ENCODE measurements at places on chromosomes 5 and 9. TPM values are rescaled to one million over a fixed set of nuclear protein-coding genes. Genes with fewer than 3 reads are reported as not detected.

ENTREP1 gene
- total RNA-seq, result 3.0 TPM

TIGD6 gene
- total RNA-seq, result 5.6 TPM

CCDC171 gene
- 8.8 TPM for total RNA-seq

PITX1 gene
- 0.33 TPM for total RNA-seq

FAM174A gene
- 22.3 TPM for total RNA-seq

SHC3 gene
- total RNA-seq, result 6.7 TPM

TXNDC8 gene
- total RNA-seq, result not detected

- no peaks in the 10 kb centered on the region for H3K27me3 ChIP-seq
- no peaks in the 10 kb centered on the region for H3K36me3 ChIP-seq
- DNase-seq, result no peak
- no peak overlapping the region for H3K27ac ChIP-seq
- no peaks in the 10 kb centered on the region for H3K4me1 ChIP-seq
These were observed 16.8 kb upstream of the PCSK5 start for GRCh38 chr9:75873712-75874111.

GRCh38 chr9:129172816-129173215 lies 5.2 kb downstream of the IER5L start:
- no peaks in the 10 kb centered on the region for H3K27me3 ChIP-seq
- peaks cover 4% of the 10 kb centered on the region for H3K4me1 ChIP-seq
- H3K4me3 ChIP-seq, result no peak overlapping the region
- no peak for DNase-seq
- H3K36me3 ChIP-seq, result no peaks in the 10 kb centered on the region

GRCh38 chr5:89313804-89314588 lies 431.0 kb upstream of the MEF2C start:
- H3K27me3 ChIP-seq, result no peaks in the 10 kb centered on the region
- no peak for DNase-seq
- no peak overlapping the region for H3K27ac ChIP-seq

DNA sequence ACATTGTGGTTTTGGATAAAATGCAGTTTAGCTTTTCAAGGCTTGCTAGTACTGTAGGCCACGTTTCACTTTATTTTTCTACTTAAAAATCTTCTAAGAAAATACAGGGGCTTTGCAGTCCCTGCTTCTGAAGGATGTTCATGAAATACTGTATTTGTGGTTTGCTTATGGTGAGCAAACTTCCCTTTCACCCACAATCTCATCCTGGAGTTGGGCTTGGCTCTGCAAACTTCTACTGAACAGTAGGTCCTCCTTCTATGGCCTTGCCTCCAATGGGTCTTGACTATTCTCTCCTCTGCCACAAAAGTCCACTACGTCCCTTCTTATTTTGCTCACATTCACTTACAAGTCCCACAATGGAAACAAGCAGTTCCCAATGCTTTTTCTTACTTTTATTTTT lies 502.7 kb upstream of the KLF4 start:
- no peak overlapping the region for H3K4me3 ChIP-seq
- DNase-seq, result no peak
- no peaks in the 10 kb centered on the region for H3K4me1 ChIP-seq
- no peaks in the 10 kb centered on the region for H3K27me3 ChIP-seq
- no peaks in the 10 kb centered on the region for H3K36me3 ChIP-seq

- DNase-seq, result no peak
- H3K4me1 ChIP-seq, result no peaks in the 10 kb centered on the region
- H3K27ac ChIP-seq, result peak overlapping the region; percentile 87
These were observed 1.2 kb upstream of the MEGF9 start for GRCh38 chr9:120715389-120715924.

DNA sequence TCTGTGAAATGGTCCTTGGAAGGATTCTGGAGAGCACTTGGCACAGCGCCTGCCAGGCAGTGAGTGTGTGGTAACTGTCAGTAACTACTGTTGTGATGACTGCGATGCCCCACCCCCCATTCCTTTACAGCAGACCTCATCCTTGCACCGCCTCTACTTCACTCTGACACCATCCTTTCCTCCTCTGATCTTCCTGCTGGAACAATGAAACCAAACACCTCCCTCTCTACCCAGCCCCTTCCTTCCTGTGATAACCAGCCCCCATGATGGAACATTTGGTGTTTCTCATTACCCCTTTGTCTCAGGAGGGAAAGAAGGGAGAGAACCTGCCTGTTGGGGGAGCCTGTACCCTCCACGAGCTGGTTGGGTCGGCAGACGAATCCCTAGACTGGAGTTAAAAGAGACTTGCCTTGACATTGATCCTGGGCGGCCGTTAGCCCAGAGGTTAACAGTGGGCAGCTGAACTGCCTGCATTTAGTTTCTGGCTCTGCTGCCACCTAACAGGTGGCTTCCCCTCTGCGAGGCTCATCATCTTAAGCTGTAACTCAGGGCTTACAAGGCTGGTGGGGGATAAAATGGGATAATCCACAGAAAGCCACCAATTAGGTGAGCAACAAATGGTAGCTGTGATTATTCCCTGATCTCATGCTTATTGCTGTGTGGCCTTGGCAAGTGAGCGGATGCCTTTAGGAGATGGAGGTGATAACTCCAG lies 34.2 kb upstream of the GRPEL2 start:
- H3K27me3 ChIP-seq, result no peaks in the 10 kb centered on the region
- no peak overlapping the region for H3K27ac ChIP-seq
- no peak for DNase-seq
- no peak overlapping the region for H3K4me3 ChIP-seq
- no peaks in the 10 kb centered on the region for H3K36me3 ChIP-seq
- H3K4me1 ChIP-seq, result no peaks in the 10 kb centered on the region

- H3K4me1 ChIP-seq, result no peaks in the 10 kb centered on the region
- no peak overlapping the region for H3K4me3 ChIP-seq
- no peak for DNase-seq
- no peak overlapping the region for H3K27ac ChIP-seq
- H3K27me3 ChIP-seq, result no peaks in the 10 kb centered on the region
- H3K36me3 ChIP-seq, result no peaks in the 10 kb centered on the region
These were observed 53.7 kb downstream of the G3BP1 start for GRCh38 chr5:151825445-151825844.

DNA sequence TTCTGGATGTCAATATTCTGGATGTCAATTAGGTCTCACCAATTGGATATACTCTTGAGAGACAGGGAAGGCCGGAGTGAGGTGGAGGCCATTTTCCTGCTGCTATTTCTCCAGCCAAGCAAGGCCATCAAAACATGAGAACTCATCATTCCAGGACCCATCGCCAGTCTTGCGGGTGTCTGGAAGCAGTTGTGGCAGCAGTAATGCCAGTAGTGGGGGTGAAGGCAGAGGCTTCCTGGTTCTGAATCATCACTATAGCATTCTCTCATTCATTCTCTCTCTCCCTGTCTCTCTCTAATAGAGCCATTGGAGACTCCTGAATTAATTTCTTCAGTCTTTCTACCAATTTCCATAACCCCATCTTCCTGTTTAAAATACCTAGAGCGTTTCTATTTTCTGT lies 71.8 kb downstream of the EGFLAM start:
- H3K4me1 ChIP-seq, result no peaks in the 10 kb centered on the region
- no peak overlapping the region for H3K4me3 ChIP-seq
- no peaks in the 10 kb centered on the region for H3K27me3 ChIP-seq
- DNase-seq, result no peak
- H3K27ac ChIP-seq, result no peak overlapping the region

GRCh38 chr5:61477788-61478187 lies 145.7 kb downstream of the ZSWIM6 start:
- no peaks in the 10 kb centered on the region for H3K4me1 ChIP-seq
- no peak overlapping the region for H3K4me3 ChIP-seq
- no peaks in the 10 kb centered on the region for H3K27me3 ChIP-seq
- no peak for DNase-seq

DNA sequence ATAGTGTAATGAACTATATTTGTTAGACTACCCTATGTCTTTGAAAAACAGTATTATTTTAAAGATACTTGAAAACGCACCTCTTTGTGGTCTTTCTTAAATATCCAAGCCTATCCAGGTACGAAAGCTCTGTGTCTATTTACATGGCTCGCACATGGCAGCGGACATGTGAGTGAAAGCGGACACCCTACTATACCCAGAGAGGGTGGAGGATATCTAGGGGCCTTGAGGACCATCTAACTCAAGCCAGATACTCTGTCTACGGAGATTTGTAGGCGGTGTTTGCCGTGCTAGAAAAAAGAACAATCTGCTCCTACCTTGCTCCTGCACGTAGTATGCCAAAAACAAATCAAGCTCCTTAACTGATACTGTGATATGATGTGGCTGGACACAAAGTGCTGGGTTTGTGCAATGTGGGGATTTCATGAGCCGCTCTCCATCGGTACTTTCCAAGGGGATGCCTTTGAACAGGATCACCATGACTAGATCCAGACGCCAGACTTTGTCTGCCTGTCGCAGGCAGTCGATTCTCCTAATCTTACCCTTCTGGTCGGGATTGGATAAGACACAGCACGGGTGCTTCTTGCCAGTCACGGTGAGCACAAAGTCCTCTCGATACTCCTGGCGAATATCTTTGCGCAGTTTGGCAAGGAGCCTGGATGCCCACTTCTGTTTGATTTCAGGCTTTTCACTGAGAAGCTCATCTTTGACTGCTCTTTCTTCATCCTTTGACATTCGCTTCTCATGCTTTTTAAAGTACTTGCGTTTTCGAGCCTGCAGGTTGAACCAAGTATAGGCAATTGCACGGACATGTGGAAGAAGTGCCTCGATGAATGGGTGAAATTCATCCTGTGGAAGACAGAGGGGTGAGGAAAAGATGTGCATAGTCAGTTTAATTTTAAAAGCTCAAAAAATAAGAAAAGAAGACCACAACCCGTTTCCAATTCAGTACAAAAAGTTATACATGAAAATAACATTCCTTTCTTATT lies 7.0 kb downstream of the NFIB start:
- no peaks in the 10 kb centered on the region for H3K27me3 ChIP-seq
- H3K4me1 ChIP-seq, result no peaks in the 10 kb centered on the region
- no peaks in the 10 kb centered on the region for H3K36me3 ChIP-seq
- DNase-seq, result no peak
- H3K27ac ChIP-seq, result peak overlapping the region; percentile 96

- H3K4me3 ChIP-seq, result no peak overlapping the region
- H3K27me3 ChIP-seq, result no peaks in the 10 kb centered on the region
- H3K36me3 ChIP-seq, result no peaks in the 10 kb centered on the region
- no peak for DNase-seq
- no peak overlapping the region for H3K27ac ChIP-seq
- H3K4me1 ChIP-seq, result no peaks in the 10 kb centered on the region
These were observed 79.6 kb upstream of the BNC2 start for GRCh38 chr9:16950051-16950450.

DNA sequence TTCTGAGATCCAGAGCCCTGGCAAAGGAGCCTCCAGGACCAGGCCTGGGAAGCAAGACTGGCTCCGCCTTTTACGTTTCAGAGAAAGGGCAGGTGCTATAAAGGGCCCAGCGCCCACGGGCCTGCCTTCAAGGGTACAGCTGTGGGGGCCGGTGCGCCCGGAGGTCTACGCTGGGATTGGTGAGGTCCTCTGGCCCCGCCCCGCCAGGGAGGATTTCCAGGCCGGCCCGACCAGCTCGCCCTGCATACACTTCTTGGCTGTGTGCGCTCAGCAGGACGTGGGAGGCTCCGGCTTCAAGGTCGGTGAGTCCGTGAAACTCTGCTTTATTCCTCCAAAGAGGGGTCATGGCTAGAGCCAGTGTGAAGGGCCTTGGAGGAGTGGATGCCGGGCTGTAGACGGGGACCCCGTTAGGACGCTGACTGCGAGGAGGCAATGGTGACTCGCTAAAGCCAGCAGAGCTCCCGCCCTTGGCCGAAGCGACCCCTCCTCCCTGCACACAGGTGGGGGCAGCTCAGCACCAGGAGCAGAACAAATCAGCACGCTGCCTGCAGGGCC lies at the start of gene CKMT2:
CKMT2 (plus strand) TSS at position 243 of the 555 bp plus-strand sequence. CDS start 17,811 bp downstream, outside the sequence.
- H3K27me3 ChIP-seq, result no peaks in the 10 kb centered on the region
- peak; percentile 40 for DNase-seq
- H3K36me3 ChIP-seq, result no peaks in the 10 kb centered on the region

DNA sequence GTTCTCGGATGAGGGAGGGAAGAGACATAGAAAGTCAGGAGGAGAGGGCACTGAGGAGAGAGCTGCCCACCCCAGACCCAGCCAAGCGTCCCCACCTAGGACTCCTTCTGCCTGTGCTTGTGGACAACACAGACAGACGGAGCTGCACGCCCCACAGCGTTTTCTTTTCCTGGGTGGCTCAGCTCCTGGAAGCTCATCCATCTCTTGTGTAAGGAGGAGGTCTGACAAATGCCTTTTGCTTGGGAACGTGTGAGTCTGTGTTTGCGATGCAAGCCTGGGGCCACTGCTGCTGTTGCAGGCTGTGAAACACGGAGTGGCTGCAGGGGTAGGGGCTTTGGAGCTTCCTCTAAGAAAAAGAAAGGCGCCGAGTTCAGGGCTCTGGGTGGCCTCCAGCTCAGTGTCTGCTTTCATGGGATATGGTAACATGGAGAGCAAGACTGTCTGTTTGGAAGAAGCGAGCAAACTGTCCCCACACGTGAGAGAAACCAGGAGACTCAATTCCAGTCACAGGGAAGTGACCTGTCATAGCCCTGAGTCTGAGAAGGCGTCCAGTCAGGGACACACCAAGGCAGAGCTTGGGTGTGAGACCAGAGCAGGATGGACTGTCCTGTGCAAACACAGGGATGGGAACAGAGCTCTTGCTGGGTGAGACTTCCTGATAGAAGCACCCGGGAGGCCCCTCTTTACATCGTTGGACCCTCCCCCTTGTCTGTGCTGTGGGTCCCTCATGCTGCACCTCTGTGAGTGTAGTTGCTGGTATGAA lies 42.7 kb downstream of the GADD45G start:
- H3K4me3 ChIP-seq, result no peak overlapping the region
- no peaks in the 10 kb centered on the region for H3K27me3 ChIP-seq
- no peak for DNase-seq
- no peak overlapping the region for H3K27ac ChIP-seq

- H3K27ac ChIP-seq, result no peak overlapping the region
- peak; percentile 17 for DNase-seq
- H3K4me3 ChIP-seq, result no peak overlapping the region
- no peaks in the 10 kb centered on the region for H3K36me3 ChIP-seq
- peaks cover 10% of the 10 kb centered on the region for H3K27me3 ChIP-seq
These were observed 47.4 kb upstream of the NKD2 start for GRCh38 chr5:961002-961710.

DNA sequence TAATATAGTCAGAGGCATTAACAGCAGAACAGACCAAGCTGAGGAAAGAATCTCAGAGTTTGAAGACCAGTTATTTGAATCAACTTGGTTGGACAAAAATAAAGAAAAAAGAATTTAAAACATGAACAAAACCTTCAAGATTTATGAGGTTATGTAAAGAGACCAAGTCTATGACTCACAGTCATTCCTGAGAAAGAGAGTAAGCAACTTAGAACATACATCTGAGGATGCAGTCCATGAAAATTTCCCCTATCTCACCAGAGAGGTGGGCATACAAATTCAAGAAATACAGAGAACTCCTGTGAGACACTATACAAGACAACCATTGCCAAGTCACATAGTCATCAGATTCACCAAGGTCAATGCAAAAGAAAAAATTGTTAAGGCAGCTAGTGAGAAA lies 17.4 kb upstream of the C9orf72 start:
- no peaks in the 10 kb centered on the region for H3K27me3 ChIP-seq
- DNase-seq, result no peak
- no peak overlapping the region for H3K4me3 ChIP-seq
- no peak overlapping the region for H3K27ac ChIP-seq

Measured in breast epithelium (tissue), 4 donors.